Natural killer cell treated with Interleukin-12 subunit alpha and Interleukin-12 subunit beta and Interleukin-15 and Interleukin-18, amount 100 ng/mL, for 72 hours (primary cell): ENCODE measurements at places on chromosomes 12 and 14. TPM values are rescaled to one million over a fixed set of nuclear protein-coding genes. Genes with fewer than 3 reads are reported as not detected.

DNA sequence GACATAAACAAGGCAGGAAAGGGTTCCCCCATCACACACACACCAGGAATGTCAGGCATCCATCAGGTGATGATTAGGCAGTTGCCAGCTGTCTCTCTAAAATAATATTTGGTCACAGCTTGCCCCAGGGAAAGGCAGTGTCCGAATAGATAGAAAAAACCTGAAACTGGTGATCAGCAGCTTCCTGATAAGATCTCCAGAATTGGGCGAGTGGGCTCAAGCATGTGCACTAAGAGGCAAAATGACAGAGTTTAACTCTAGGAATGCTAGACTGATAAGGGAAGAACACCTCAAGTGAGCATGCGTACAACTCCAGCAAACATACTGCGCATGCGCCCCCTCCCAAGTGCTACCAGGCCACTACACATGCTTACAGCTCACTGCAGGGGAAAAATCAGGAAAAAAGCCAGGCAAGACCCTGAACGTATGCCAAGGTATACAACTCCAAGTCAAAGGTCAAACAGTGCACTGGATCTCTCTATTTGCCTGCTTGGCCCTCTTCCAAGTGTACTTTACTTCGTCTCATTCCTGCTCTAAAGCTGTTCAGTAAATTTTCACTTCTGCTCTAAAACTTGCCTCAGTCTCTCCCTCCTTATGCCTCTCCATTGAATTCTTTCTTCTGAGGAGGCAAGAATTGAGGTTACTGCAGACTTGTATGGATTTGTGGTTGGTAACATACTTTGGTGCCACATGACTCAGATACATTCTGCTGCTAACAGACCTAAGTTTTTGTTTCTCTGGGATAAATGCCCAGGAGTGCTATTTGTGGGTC lies 73.5 kb upstream of the VASH1 start:
- no peak for DNase-seq
- peaks cover 29% of the 10 kb centered on the region for H3K27me3 ChIP-seq
- no peaks in the 10 kb centered on the region for H3K4me1 ChIP-seq
- H3K4me3 ChIP-seq = no peak overlapping the region
- H3K27ac ChIP-seq = no peak overlapping the region

DNA sequence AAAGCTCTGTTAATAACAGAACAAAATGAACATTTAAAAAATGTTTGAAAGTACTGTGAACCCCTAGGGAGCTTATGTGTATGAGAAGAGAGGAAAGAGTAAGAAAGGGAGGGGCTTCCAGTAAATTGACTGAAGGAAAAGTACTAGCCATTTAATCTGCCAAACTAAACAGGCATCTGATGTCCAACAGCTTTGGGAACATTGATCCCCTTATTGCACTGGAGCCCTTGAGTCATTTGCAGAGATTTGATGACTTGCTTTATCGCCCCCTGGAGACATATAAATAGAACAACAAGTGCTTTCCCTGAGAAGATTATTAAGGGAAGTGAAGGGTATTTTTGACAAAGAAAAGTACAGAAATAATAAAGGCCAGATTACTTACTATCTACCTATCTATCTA lies 319.3 kb upstream of the NOVA1 start:
- DNase-seq = no peak
- H3K27me3 ChIP-seq = no peaks in the 10 kb centered on the region
- no peak overlapping the region for H3K4me3 ChIP-seq
- H3K36me3 ChIP-seq = peaks cover 6% of the 10 kb centered on the region
- no peak overlapping the region for H3K27ac ChIP-seq
- H3K4me1 ChIP-seq = no peaks in the 10 kb centered on the region

Gene ESPL1
- 127 TPM for total RNA-seq

DNA sequence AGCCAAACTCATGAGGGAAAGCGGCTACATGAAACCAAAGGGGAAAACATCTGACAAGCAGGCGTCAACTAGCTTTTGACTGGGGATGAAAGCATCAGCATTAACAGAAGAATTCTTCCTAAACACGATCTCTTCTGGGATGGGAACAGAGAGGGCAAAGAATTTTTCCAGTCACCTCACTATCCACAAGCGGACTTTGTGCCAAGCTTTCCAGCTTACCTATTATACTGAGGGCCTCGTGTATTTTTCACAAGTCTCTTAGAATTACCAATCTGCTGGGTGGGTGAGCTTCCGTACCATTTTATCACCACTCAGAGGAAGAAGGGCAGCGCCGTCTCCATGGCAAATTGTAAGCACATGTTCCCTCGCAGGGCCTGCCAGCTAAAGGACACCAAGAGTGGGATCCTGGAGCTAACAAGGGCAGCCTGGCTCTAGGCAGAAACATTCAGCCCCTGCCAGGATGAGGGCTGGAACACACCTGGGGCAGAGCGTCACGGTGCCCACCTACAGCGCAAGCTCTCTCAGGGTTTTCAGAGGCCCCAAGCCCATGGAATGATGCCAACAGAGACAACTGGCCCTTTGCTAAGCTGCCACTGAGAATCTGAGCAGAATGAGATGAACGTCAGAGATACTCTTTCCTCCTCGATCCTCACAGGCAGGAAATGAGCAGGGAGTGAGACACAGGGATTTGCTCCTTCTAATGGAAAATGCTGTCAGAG lies 74.6 kb downstream of the CHGA start:
- DNase-seq = no peak
- H3K27me3 ChIP-seq = no peaks in the 10 kb centered on the region
- no peaks in the 10 kb centered on the region for H3K36me3 ChIP-seq

DNA sequence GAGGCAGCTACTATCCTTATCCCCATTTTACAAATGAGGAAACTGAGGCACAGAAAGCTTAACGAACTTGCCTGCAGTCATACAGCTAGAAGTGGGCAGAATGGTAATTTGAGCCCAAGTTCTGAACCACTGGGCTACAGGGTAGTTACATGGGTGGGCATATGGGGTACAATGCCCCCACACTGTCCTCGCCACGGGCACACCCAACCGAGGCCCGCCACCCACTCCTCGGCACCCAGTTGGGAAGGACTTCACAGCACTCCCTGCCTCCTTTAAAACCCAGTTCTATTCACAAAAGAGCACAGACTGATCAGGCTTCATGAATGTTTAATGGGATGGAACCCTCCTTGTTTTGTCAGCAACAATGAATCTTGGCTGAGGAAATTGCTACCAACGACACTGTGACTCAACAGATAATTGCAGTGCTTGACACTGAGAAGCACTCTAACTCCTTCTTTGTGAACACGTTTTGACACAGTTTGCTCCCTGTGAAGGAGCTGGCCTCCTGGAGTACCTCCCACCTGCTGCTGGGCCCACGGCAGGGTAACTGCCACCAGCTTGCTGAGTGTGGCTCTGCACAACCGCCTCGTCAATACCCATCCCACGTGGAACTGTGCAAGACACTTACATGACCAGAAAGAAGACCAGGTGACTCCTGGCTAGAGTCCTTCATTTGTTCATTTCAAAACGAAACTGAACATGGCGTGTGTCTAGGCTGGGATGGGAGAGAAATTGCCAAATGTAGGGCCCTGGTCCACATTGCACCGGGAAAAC lies 63.5 kb downstream of the CLMN start:
- H3K4me1 ChIP-seq = peaks cover 13% of the 10 kb centered on the region
- DNase-seq = peak; percentile 44
- H3K27ac ChIP-seq = no peak overlapping the region
- no peak overlapping the region for H3K4me3 ChIP-seq

DNA sequence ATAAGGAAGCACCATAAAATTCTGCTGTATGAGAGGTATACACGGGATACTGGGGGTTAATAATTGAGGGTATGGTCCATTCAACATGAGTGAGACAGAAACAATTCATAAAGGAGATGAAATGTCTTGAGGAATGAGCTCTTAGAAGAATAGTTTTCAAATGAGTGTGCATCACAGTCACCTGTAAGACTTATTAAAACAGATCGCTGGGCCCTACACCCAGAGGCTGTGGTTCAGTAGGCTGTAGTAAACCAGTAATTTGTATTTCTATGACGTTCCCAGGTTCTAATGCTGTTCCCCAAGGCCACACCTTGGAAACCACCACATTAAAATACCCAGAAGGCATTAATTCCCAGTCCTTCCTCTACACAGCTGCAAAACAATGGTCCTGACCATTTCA lies 49.6 kb downstream of the CAND1 start:
- H3K4me1 ChIP-seq = peaks cover 19% of the 10 kb centered on the region
- H3K27me3 ChIP-seq = no peaks in the 10 kb centered on the region
- H3K4me3 ChIP-seq = no peak overlapping the region
- H3K27ac ChIP-seq = no peak overlapping the region

- no peak overlapping the region for H3K4me3 ChIP-seq
- H3K27me3 ChIP-seq = peaks cover 5% of the 10 kb centered on the region
- H3K4me1 ChIP-seq = no peaks in the 10 kb centered on the region
- no peaks in the 10 kb centered on the region for H3K36me3 ChIP-seq
Observed at GRCh38 chr12:24760606-24761378, 188.1 kb downstream of the BCAT1 start.

Gene OR6C68
- not detected for total RNA-seq

Gene LIN7A
- not detected for total RNA-seq

- H3K36me3 ChIP-seq = no peaks in the 10 kb centered on the region
- no peak for DNase-seq
- peaks cover 12% of the 10 kb centered on the region for H3K4me1 ChIP-seq
- peaks cover 8% of the 10 kb centered on the region for H3K27me3 ChIP-seq
Observed at GRCh38 chr14:75306927-75307699, 28.5 kb downstream of the FOS start.

- no peaks in the 10 kb centered on the region for H3K36me3 ChIP-seq
- H3K27ac ChIP-seq = no peak overlapping the region
- H3K4me3 ChIP-seq = no peak overlapping the region
- DNase-seq = no peak
- no peaks in the 10 kb centered on the region for H3K27me3 ChIP-seq
Observed at GRCh38 chr12:128008341-128008740, 258.6 kb upstream of the TMEM132C start.

DNA sequence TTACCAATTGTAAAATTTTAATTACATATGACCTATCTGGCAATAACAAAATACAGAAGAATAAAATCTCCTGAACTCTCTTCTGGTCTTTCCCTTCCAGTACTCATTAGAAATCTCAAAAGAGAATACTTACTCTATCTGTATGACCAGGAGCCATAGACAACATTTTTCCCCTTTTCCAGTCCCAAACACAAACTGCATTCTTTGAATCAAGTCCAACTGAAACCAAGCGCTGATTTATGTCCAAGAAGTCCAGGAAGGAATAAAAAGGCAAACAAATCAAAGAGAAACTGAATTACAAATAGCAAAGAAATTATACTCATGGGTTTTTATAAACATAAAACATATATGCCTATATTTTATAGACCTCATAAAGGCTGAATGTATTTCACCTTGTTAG lies 46.7 kb downstream of the EML5 start:
- H3K27ac ChIP-seq = no peak overlapping the region
- peaks cover 6% of the 10 kb centered on the region for H3K27me3 ChIP-seq
- H3K36me3 ChIP-seq = no peaks in the 10 kb centered on the region

- no peaks in the 10 kb centered on the region for H3K4me1 ChIP-seq
- no peak overlapping the region for H3K4me3 ChIP-seq
- H3K36me3 ChIP-seq = no peaks in the 10 kb centered on the region
- H3K27ac ChIP-seq = no peak overlapping the region
- DNase-seq = no peak
- peaks cover 20% of the 10 kb centered on the region for H3K27me3 ChIP-seq
Observed at GRCh38 chr12:32605326-32606095, 73.6 kb upstream of the DNM1L start.

Gene RERGL
- total RNA-seq = not detected

DNA sequence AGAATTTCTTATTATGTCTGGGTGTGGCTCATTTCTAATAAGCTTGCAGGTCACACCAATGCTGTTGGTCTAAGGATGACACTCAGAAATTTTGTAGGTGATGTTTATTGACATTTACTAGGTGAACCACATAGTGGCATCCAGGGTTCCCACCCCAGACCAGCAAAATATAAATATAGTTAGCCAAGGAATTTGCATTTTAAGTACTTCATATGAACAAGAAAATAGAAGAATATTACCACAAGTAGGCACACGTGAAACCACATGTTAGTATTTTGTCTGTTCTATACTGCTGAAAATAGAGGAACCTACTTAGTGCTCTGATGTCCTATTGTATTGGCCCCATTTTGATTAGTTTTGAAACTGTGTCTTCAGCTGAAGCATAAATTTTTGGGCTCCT lies 71.1 kb downstream of the USP15 start:
- no peaks in the 10 kb centered on the region for H3K27me3 ChIP-seq
- H3K27ac ChIP-seq = no peak overlapping the region
- H3K4me1 ChIP-seq = peaks cover 40% of the 10 kb centered on the region
- H3K4me3 ChIP-seq = no peak overlapping the region
